ENCODE measurements at places on chromosomes 11 and 22. TPM values are rescaled to one million over a fixed set of nuclear protein-coding genes. Genes with fewer than 3 reads are reported as not detected.

GRCh38 chr22:46287873-46288751, 8.6 kb upstream of the GTSE1 start:
- H3K27me3 ChIP-seq: no peaks in the 10 kb centered on the region
- H3K4me1 ChIP-seq: no peaks in the 10 kb centered on the region
- no peak overlapping the region for H3K4me3 ChIP-seq

DNA sequence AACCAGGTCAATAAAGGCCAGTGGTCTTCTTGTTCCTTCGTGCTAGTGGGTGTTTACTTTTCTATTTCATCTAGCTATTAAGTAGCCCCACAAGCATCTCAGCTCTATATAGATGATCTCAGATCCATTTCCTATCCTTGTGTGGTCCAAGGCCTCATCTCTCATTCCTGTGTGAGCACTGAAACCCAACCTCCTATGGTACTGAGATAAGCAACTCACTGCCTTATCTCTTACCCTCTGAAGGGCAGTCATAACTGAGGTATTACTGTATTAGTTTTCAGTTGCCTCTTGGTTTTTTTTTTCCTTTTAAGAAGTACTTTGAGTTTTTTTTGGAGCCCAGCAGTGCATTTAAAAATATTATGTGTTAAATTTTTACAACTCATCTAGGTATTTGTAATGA, 28.3 kb downstream of the ACER3 start:
- no peaks in the 10 kb centered on the region for H3K27me3 ChIP-seq
- peaks cover 8% of the 10 kb centered on the region for H3K4me1 ChIP-seq
- no peak overlapping the region for H3K4me3 ChIP-seq

DNA sequence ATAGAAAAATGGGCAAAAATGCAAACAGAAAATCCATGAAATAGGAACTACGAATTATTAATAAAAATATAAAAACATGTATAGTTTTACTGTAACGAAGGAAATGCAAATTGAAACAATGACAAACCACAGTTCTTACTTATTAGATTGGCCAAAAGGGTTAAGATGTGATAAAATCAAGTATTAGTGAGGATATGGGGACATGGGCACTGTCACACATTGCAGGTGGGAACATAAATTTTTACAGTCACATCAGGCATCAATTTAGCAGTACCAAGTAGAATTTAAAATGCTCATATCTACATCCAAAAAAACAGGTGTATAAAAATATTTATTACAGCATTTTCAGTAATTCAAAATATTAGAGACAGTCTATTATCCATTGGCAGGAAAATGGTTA, 353.2 kb upstream of the API5 start:
- no peaks in the 10 kb centered on the region for H3K27me3 ChIP-seq
- DNase-seq: no peak
- H3K4me1 ChIP-seq: no peaks in the 10 kb centered on the region
- H3K36me3 ChIP-seq: no peaks in the 10 kb centered on the region
- H3K27ac ChIP-seq: no peak overlapping the region

GRCh38 chr22:37552524-37553163, 7.6 kb upstream of the CDC42EP1 start:
- DNase-seq: no peak
- no peaks in the 10 kb centered on the region for H3K36me3 ChIP-seq
- H3K27ac ChIP-seq: peak overlapping the region; percentile 94

- H3K4me3 ChIP-seq: peak overlapping the region; percentile 31
- no peak overlapping the region for H3K27ac ChIP-seq
- peaks cover 2% of the 10 kb centered on the region for H3K36me3 ChIP-seq
- H3K4me1 ChIP-seq: peaks cover 46% of the 10 kb centered on the region
- no peak for DNase-seq
Observed at GRCh38 chr11:68843052-68843561, 1.4 kb upstream of the CPT1A start.

- H3K4me1 ChIP-seq: peaks cover 54% of the 10 kb centered on the region
- peaks cover 7% of the 10 kb centered on the region for H3K36me3 ChIP-seq
- peak overlapping the region; percentile 5 for H3K4me3 ChIP-seq
- peak overlapping the region; percentile 100 for H3K27ac ChIP-seq
- H3K27me3 ChIP-seq: no peaks in the 10 kb centered on the region
Observed at GRCh38 chr11:9565822-9566560, 7.5 kb upstream of the WEE1 start.

OR52B6 gene
- not detected for total RNA-seq
